ENCODE measurements at places on chromosomes 12 and 14.

- no peak for DNase-seq
Measured at GRCh38 chr12:83168751-83169150, 482.0 kb downstream of the TMTC2 start.

GRCh38 chr12:546265-546919 is 86.7 kb downstream of the B4GALNT3 start:
- DNase-seq, result no peak

DNA sequence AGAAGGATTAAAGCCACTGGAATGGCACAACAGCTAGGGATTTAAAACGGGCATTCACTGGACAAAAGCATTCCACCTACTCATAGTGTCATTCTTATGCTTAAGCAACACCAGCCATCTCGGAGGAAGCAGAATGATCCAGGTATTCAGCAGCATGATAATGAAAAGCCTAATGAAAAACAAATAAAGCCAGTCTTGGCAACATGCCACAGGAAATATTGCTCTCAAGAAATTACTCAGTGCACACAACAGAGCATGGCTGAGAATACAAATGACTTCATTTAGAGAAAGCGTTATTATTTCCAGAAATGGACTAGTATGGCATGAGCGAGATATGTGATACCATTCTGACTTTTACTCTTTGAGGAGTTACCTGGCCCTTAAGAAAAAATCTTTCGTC is 442.2 kb downstream of the APAF1 start:
- no peak for DNase-seq

- no peak for DNase-seq
Measured at GRCh38 chr12:124501112-124501561, 66.3 kb downstream of the NCOR2 start.

DNA sequence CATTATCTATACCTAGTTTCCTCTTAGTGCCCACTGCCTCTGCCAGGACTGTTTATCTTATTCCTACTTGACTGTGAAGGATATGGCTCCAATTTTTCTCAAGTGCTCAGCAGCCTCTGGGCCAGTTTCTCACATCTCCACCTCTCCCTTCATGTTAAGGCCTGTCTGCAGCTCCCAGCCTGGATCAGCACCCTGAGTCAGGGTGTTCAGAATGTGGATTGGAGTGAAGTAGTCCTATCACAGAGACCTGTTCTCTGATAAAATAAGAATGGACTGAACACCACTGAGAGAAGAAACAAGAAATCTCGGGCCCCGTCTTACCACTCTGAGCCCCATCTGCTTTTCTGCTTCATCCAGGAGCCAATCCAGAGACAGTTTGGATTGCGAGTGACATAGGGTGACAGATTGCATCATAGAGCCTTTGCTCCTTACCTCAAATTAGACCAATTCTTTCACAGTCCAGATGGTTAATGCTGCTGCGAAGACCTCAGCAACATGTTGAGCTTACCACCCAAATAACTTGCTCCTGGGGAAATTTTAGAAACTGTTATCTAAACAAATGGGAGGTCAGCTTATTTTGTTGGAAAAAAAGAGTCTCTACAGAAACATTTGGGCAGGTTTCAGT is 473.1 kb downstream of the PDZRN4 start:
- DNase-seq, result no peak

All from stimulated activated CD8-positive, alpha-beta memory T cell treated with anti-CD3 and anti-CD28 coated beads, Interleukin-7, amount 100 ng/mL, for 1 hour (primary cell).